Dermis blood vessel endothelial cell (primary cell): ENCODE measurements at places on chromosomes 2 and 18.
A peak's percentile ranks its signal among the peaks of the same experiment; 100 is the strongest.

GRCh38 chr18:12038082-12038638 lies 55.5 kb upstream of the ANKRD62 start:
- DNase-seq = peak; percentile 21

DNA sequence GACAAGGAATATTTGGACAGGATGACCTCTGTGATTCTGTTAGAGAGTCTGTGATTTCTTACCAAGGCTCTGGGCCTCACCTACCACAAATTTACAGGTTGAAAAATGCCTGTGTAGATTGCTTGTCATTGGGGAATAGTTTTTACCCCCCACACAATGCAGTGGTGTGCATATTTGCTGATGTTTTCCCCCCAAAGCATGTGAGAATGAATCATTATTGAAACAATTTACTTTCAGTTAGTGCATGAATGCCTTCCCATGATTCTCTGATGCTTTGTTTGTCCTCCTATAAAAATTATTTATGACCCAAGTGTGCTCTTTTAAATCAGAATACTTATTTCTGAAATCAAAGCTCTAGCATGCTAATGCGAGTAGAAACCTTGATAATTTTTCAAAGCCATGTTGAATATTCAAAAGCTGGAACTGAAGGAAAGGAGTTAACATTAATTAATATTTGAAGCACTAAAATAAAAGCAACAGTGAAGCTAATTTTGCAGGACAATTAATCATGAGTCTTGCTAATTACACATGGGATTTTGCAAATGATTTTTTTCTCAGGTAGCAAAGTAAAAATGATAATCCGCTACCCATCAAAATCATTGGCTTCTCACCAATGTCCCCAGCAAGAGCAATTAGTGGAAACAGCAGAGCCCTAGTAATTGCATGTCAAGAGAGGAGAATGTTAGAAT lies 361.2 kb upstream of the HNRNPA3 start:
- no peak for DNase-seq

DNA sequence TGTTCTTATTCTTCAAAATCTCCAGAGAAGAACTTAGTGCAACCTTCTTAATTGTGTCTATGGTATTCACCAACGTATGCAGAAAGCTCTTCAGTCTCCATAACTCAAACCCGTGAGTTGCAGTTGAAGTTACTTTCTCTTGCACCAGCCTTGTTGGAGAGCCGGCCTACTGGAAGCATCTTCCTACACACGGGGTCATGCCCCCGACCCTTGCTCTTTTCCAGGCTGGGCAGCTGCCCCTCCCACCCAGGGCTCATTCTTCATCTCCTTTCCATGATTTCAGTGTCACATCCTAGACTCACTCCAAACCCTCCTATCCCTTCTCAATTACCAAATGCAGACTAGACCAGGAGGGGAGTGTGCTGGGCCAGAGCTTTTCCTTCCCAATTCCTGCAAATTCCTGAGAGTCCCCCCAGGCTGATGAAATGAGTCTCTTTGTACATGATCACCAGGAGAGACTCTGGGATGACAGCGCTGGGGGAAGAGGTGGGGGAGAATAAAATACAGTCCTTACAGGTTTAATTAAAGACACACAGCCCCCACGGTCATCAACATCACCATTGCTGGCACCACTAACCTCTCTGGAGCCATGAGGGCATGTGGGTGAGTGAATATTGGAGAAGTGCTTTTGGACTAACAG lies 75.3 kb downstream of the COLEC12 start:
- DNase-seq = no peak

- DNase-seq = no peak
These were observed 28.7 kb upstream of the SKOR2 start for GRCh38 chr18:47280121-47280520.

DNA sequence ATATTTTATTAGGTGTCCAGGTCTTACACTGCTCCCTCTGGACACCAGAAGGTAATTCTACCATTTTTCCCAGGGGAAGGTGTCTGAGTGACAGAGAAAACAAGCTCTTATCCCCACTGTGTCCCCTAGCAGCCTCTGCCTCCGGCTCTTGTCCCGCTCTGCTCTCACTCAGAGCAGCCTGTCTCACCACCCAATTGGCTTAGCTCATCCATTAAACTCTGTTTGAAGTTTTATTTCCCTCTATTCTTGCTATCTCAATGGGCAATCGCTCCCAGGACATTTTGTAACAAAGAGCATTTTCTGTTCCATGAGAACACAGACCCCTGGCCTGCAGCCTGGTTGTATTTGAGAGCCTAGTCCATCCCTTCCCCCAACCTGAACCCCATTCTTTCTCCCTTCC lies 90.6 kb upstream of the LDAH start:
- DNase-seq = no peak

DNA sequence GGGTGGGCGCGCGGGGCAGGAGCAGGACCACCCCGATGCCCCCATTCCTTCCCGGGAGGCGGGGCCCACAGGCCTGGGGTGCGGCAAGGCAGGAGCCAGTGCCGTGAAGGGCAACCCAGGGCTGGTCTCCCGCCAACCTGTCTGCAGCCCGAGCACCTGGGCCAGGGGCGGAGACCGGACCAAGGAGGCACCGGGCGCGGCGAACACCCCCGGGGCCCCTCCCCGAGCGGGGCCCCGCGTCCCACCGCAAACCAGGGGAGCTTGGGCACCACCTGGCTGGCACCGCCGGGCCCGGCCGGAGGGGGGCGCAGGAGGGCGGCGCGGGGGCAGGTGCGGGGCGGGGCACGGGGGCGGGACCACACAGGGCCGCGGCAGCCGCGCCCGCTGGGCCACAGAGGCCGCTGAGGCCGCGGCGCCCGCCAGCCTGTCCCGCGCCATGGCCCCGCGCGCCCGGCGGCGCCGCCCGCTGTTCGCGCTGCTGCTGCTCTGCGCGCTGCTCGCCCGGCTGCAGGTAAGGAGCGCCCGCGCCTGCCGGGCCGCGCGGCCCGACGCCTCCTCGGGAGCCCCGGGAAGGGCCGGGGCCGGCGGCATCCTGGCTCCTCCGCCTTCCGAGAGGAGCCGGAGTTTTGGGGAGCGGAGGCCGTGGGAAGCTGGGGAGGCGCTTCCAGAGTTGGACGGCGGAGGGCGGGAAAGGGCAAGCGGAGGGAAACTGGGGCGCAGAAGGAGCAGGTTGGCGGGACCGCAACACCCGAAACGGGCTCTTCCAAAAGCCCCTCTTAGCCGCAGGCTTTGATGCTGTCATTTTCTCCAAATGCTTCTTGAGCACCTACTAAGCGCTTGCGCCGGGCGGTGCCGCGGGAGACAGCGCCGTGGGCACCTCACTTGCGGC lies at the start of gene TNFRSF11A:
Gene TNFRSF11A, plus strand, starts transcription at position 394 of the 889 bp plus-strand sequence. Its CDS starts 43 bp downstream, at position 437.
- DNase-seq = peak; percentile 69

DNA sequence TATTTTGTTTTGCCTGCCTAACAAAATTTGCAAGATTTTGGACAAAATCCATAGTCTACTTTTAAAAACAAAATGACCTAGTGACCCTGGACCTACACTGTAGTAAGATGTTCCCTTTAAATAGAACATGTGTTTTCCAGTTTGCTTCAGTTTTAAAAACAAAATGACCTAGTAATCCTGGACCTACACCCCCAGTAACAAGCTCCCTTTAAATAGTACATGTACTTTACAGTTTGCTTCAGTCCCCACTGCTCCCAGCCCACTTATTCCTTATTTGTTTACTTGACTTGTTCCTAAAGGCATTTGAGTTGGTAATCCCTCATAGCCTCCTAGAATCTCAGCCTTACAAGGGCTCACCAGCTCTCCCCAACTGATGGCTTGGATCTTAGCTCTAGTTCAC lies 34.5 kb upstream of the HTR2B start:
- no peak for DNase-seq

GRCh38 chr2:240892356-240892755 lies 3.6 kb downstream of the MAB21L4 start:
- DNase-seq = no peak

DNA sequence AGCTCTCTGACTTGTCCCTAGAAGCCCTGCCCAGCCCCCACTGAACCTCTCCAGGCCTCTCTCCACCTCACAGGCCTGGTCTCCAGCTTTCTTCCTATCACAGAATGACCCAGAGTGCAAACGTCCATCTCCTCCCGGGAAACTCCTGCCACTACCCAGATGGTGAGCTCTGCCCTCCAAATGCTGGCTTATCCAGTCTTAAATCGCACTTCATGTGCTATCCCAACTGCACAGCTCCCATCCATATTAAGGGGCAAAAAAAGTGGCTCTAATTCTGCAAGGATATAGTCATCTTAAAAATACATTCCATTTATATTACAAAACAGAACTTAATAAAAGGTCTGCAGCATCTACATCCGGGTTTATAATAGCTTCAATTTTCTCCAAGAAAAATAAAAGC lies 70.8 kb upstream of the CDC42EP3 start:
- DNase-seq = no peak

GRCh38 chr2:170887896-170888295 lies 41.2 kb upstream of the GORASP2 start:
- no peak for DNase-seq

GRCh38 chr18:61397222-61397621 lies 64.0 kb downstream of the CDH20 start:
- no peak for DNase-seq

GRCh38 chr2:122528958-122529705 lies 773.7 kb downstream of the TSN start:
- DNase-seq = no peak

DNA sequence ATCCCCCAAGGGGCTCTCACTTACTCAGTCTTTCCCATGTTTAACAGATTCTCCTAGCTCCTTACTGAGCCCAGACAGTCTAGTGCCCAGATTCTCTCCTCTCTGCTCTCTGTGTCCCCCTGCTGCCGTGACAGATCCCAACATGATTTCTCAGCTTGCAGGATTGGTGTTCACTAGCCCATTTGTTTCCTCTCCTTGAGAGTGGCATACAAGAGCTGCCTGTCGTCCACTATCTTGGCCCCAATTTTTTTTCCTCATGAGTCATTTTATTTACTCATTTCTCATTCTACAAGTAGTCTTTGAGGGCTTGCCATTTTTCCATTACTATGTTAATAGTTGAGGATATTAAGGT lies 199.9 kb upstream of the FN1 start:
- DNase-seq = peak; percentile 56

GRCh38 chr18:63433334-63433866 lies 11.1 kb upstream of the VPS4B start:
- no peak for DNase-seq

DNA sequence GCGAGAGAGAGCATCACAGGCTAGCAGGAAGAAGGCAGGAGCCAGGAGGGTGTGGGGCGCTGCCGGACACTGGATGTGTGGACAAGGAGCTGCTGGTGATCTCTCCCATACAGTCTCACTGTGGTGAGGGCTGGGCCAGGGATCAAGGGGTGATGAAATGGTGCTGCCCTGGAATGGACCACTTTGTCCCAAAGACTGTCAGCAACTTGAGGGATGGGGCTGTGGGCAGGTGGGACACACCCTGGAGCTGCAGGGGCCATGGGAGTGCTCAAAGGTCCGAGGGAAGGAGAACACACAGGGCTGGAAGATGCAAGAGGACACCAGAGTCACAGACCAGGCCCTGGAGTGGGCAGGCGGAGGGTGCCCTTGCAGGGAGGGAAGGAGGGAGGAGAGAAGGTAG lies 38.0 kb downstream of the COA5 start:
- DNase-seq = no peak

- no peak for DNase-seq
These were observed 66.5 kb downstream of the GALNT14 start for GRCh38 chr2:31071741-31072140.

- DNase-seq = no peak
These were observed 67.3 kb downstream of the LRRC30 start for GRCh38 chr18:7298149-7298548.

DNA sequence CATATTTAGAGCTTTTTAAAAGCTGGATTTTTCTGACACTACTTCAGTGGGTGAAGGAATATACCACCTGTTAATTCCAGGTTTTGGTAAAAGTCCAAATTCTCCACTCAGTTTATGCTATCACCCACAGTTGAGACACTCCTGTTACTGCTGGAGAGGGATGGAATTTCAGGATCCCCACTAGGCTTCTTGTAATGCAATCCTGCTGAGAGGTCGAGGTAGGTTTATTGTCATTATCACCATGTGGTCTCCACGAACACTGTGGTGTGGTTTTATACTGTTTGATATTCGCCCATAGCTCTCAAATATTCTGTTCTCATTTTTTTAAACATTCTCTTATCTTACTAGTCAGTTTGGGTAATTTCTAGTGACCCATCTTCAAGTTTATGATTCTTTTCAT lies 167.9 kb downstream of the CCDC102B start:
- no peak for DNase-seq

DNA sequence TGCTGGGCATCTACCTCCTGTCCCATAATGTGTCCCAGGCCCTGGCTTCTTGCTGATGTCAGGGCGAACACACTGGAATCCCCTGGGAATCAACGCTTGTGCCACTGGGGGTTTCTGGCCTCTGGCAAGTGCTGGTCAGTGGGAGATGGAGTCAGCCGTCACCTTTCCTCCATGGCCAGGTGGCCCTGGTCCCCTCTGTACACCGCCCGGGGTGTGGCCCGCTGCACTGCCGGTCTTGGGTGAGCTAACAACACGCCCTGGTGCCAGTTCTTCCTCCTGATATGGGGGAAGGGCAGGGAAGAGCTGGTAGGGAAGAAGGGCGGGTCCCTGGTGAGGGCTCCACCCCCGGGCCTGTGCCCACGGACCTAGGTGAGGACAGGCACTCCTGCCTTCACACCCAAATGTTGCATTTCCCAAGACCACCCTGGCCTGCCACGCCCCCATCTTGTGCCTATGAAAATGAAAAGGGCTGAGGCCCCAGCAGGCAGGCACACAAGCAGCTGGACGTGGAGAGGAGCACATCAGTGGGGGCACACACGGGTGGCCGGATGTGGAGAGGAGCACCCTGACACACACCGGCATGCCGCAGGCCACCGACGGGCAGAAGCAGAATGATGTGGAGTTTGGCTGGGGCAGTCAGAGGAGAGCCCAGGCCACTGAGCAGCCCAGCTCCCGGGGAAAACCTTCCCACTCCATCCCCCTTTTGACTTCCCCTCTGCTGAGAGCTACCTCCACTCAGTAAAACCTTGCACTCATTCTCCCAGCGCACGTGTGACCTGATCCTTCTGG lies 140.5 kb downstream of the ASB1 start:
- no peak for DNase-seq

DNA sequence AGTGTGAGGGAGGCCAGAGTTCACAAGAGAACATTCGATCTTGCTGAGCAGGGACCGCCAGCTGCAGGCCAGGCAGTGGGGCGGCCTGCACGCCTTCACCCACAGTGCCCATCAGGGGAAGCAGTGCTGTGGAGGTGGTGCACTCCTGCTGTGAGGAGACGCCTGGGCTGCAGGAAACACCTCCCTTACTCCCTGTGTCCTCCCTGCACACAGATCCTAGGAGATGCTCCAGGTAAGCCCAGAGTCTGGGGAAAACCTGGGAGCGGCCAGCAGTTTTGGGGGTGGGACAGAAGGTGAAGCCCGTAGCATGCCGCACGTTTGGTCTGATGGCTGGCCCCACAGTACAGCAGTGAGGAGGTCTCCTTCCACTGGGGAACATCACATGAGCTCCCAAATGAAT lies 180.8 kb upstream of the RAB6C start:
- DNase-seq = no peak
